ENCODE measurements at places on chromosomes 3 and 15.

GRCh38 chr15:77974098-77974414 is 103.5 kb downstream of the TBC1D2B start:
- no peak for DNase-seq

DNA sequence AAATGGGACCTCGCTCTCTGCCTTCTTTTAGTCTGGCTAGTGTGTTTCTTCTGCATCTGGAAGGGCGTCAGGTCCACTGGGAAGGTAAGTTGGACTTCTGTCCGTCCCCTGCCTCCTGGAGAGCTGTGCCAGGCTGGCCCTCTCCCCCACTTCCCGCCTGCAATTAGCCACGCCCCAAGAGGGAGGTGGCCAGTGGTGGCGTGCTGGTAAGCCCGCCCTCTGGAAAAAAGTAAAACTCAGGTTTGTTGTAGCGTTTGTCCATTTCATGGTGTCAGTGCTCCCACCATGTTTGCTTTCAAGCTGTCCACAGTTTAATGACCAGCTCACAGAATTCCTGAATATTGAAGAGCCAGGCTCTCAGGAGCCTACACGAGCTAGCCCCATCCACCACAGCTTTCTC is 55.6 kb downstream of the SLC6A6 start:
- DNase-seq = no peak

GRCh38 chr3:47022641-47023071 is 43.2 kb downstream of the NBEAL2 start:
- DNase-seq = no peak

DNA sequence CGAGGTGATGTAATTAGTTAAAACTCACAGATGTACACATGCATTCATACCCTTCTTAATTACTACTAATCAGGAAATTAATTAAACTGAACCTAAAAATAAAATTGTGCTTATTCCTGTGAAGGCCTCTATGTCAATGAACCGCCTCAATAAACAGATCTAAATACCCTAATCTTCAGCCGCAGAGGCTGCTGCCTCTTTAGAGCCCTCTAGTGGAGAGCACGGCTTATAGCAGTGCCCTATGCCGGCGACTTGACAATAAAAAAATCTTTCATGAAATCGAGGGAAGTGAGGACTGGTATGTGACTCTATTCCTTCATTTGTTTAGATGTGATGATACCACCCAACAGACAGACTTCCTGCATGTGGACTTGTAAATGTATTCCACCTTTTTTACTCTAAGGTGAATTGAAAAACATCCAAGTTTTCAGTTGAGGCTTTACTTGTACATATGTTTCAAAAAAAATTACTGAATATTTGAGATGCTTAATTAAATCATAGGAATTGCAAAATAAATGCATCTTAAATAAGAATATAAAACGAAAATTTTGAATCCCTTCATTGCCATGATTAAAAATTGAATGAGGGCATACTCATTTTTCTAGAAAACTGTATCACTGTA is 8.3 kb upstream of the EPHA3 start:
- no peak for DNase-seq

GRCh38 chr15:42165106-42165505 is 8.7 kb upstream of the PLA2G4F start:
- no peak for DNase-seq

- DNase-seq = no peak
These were observed 125.8 kb upstream of the TGFBR2 start for GRCh38 chr3:30480587-30480986.

DNA sequence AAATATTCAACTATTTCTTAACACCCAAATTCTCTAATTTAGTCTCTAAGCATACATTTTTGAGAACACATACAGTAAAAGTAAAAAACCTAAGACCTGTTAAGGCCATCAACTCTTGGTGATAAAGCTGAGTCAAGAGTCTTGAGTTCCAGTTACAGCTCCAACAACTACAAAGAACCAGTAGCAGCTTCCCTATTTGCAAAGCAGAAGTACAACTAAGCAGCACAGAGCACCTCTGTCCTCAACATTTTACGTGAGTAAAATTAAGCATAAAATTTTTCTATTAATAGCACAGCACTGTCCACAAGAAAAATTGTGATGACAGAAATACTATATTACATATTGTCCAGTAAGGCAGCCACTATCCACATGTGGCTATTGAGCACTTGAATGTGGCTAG is 4.4 kb downstream of the PCOLCE2 start:
- no peak for DNase-seq

DNA sequence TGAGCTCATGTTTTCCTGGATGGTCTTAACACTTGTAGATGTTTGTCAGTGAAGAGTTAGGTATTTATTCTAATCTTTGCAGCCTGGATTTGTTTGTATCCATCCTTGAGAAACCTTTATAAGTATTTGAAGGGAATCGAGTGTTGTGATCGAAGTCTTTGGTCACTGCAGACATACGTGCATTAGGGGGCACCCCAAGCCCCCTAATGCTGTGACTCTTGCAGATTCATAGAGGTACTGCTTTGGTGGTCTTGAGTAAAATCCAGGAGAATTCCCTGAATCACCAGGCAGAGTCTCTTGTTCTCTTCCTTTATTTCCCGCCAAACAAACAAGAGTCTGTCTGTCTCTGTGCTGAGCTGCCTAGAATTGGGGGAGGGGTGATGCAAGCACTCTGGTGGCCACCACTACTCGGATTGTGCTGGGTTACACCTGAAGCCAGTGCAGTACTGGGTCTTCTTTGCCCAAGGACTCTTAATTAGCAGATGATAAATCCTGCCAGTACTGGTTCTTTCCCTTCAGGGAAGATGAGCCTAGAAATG is 170.5 kb upstream of the POU1F1 start:
- DNase-seq = no peak

GRCh38 chr15:39621210-39621609 is 40.3 kb downstream of the THBS1 start:
- DNase-seq = no peak

DNA sequence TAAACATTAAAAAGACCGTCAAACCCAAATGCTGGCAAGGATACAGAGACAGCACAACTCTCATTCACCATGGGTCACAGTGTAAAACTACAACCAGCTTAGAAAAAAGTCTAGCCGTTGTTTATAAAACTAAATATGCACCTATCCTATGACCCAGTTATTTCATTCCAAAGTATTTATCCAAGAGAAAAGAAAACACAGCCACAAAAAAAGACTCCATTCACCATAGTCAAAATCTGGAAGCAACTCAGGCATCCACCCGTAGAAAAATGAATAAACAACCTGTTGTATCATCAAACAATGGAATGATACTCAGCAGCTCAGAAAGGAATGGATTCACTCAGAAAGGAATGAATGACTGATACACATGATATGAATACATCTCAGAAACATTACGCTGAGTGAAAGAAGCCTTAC is 28.6 kb downstream of the PLD1 start:
- DNase-seq = no peak
